BJ (cell line): ENCODE measurements at places on chromosomes 3 and 15.

GRCh38 chr3:50325497-50326181 is 2.4 kb downstream of the TUSC2 start:
- no peak for DNase-seq

DNA sequence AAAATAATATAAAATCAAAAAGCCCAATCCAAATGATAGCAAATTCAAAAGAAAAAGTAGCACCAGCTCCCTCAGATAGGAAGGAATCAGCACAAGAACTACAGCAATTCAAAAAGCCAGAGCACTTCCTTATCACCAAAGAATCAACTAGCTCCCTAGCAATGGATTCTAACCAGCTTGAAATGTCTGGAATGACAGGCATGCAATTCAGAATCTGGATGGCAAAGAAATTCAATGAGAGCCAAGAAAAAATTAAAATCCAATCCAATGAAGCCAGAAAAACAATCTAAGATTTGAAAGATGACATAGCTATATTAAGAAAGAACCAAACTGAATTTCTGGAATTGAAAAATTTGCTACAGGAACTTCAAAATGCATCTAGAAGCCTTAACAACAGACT is 1334.4 kb upstream of the ALCAM start:
- no peak for DNase-seq

DNA sequence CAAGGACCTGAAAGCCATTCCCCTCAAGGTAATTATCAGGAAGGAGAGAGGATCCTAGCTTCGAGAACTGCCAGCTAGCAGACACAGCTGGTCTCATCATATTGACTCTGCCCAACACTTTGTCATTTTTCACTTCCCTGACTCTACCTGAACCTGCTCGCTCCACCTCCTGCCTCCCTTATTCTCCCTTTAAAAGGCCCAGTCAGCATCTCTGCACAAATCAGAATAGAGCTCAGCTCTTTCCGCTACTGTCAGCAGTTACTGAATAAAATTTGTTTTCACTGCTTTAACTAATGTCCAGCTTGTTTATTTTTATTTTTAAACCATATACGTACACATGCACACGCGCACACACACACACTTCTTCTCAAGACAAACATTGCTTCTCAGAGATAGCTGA is 57.2 kb upstream of the MCF2L2 start:
- DNase-seq = no peak

GRCh38 chr3:177461765-177462164 is 264.5 kb upstream of the TBL1XR1 start:
- no peak for DNase-seq

DNA sequence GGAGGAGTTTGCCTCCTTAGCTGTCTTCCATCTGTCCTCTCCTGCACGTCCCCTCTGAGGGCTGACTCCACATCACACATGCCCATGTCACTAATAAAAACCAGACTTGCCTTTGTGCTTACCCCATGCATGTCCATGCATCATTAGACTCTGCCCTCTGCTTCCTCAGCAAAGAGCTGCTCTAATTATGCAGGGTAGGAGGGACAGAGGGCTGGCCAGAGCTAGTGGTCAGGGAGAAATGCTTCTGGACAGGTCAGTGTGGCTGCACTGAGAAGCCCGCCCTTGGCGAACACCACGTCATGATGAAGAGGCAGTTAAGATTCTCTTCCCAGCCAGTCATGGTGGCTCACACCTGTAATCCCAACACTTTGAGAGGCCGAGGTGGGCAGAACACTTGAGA is 8.9 kb downstream of the CA12 start:
- no peak for DNase-seq

GRCh38 chr3:142385078-142385477 is 62.8 kb downstream of the XRN1 start:
- no peak for DNase-seq

DNA sequence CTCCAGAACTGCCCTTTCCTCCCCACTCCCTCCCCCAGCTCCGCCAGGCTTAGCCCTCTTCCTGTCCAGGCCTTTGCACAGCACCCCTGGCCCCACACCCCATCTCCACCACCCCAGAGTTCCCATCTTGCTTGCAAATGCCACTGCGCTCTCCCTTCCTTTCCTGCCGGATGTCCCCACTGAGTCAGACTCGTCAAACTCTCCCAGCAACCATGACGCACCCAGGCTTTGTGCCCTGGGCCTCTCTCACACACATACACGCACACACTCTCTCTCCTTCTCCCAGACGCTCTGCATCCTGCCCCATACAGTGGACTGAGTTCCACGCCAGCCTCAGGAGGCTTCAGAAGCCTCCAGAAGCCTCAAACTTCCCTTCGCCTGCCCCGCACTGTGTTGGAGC is 2.8 kb upstream of the CCDC9B start:
- DNase-seq = no peak

DNA sequence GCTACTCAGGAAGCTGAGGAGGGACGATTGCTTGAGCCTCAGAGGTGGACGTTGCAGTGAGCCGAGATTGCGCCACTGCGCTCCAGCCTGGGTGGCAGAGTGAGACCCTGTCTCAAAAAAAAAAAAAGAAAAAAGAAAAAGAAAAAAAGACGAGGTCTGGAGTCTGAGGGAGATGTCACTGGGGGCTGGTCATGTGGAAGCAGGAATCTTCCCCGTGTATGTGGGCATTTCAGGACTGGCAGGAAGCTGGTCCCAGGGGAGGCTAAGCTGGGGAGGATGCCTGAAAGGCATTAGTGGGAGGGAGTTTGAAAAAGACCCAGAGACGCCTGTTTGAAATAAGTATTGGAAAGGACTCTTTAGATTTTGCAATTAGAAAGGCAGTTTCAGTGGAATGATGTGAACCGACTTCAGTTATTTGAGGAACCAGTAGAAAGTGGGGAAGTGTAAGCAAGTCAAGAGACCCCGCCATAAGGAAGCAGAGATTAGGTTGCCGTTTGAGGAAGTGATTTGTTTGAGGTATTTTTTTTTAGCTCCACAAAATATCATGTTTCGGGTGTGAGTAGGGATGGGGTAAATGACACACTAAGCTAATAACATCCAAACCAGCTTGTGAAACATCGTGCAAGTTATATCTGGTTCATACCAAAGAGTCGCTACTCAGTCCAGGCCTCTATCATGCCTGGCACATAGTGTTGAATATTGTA is 55.5 kb downstream of the ST6GAL1 start:
- DNase-seq = no peak

DNA sequence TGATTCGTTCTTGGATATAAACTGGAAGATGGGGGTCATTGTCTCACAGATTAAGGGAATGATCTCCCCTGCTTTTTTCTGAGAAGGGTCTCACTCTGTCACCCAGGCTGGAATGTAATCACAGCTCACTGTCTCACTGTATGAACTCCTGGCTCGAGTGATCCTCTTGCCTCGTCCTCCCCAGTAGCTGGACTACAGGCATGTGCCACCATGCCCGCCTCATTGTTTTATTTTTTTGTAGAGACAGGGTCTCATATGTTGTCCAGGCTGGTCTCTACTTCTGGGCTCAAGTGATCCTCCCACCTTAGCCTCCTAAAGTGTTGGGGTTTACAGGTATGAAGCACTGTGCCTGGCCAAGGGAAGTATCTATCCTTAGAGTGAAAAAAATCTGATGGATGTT is 5.4 kb downstream of the OXSR1 start:
- no peak for DNase-seq

GRCh38 chr3:14570864-14571263 is 30.7 kb upstream of the GRIP2 start:
- no peak for DNase-seq

- peak; percentile 98 for DNase-seq
These were observed 55.9 kb upstream of the PHLDB2 start for GRCh38 chr3:111803123-111803593.

DNA sequence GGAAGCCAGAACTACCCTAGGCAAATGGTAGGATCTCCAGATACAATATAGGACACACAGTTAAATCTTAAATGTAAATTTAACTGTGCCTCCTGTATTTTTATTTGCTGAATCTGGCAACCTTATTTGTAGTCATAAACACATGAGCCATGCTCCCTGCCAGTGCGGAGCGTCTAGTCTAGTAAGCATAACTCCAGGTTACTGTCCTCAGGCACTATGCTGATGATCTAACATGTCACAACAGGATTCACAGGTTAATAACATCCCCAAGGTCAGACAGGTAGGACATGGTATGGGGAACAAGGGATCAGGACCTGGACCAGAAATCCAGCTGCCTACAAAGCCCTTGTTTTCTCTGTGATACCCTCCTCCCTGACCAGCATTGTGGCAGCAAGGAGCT is 305.1 kb downstream of the CACNA2D3 start:
- no peak for DNase-seq

DNA sequence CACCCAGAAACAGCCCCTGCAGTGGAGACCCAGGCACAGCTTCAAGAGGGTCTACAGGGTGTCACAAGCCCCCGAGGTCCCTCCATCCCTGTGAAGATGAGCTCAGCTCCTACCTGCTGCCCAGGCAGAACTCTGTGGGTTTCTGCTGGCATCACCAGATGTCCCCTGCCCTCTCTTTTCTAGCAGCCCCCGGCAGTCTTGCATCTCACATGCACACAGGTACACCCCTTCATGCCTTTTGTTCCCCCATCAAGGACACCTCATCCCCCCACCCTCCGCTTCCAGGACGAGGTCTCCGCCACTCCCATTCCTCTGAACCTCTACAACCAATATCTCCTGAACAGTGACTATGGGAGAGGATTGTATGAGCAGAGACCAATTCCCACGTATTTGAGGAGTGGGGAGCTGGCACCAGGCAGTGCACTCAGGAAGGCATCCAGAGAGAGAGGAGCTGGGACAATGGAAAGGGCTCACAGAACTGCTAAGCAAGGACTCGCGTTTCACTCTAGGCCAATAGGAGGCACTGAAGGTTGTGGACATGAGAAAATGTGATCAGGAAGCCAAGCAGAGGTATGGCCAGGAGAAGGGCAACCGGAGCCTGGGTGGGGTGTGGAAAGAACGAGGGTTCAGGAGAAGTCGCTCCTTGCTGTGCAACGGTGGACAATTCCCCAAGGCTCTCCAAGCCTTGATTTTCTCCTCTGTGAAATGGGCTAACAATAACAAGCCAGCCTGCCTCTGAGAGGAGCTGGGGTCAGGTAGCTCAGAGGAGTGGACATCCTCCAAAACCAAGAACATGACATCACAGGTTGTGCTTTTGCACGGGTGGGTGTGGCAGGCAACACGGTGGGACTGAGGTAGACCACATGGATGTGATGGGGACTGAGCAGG is 115.2 kb downstream of the CHSY1 start:
- no peak for DNase-seq

- no peak for DNase-seq
These were observed 623.7 kb downstream of the GRM7 start for GRCh38 chr3:7484636-7485035.

DNA sequence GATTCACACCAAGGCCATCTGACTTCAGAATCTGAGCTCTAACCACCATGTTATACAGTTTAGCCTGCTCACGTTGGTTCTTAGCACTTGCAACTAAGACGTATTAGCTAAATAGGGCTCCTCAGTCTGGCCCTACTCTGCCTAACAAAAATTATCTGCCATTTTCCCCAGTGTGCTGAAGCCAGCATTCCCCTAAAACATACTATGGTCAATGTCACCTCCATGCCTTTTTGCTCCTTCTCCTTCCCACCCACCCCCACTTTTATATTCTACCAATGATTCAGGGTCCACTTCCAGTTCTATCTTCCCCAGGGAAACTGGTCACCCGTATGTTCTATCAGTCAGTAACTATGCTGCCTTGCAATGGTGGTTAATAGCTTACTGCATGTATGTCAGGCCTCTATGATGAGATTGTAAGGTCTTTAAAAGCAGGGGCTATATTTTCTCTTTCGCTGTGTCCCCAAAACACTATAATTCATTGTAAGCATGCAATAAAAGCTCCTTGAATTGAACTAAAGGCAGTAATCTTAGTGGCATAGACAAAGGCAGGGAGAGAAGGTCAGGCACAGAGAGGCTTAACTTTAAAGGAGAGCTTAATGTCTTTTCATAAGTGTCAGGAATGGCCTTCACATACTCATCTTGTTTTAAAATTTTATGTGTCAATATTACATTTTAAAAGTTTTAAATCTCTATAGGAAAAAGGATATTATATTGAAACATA is 23.3 kb downstream of the POPDC2 start:
- DNase-seq = no peak

DNA sequence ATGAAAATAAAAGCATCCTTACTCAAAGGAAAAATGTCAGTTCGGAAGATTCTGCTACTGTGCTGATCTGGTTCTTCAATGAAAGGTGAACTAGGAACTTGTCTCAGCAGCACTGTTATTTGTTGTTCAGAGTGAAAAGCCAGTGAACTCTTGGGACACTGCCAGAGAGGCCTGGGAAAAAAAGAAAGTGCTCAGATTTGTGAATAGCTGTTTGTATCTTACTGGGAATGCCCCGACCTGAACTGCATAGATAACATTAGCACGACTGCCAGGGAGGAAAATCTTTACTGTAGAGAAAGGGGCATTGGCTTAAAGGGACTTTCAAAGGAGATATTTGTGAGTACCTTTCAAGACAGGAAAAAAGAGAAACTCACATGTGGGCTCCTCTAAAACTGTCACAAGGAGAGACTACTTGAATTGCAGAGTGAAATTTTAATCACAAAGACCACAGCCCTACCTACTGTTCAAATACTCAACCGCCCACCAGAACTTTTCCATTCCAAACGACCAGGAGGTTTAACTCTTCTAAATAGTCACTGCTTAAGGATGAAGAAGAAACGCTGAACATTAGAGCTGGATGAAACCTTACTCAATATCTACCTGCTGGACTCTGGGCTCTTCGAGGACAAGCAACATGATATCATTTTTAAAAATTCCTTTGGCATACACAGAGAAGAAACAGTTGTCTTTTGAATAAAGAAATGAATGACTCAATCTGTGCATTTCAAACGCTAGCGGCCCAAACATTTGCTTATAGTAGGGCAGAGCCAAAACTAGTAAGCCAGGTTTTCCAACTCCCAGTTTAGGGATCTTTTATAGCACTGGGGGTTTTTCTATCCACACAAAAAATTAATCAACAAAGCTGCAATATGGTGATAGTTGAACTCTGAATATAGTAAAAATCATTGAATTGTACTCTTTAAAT is 13.4 kb downstream of the TAMM41 start:
- DNase-seq = no peak

GRCh38 chr3:16801698-16802097 is 83.1 kb upstream of the PLCL2 start:
- peak; percentile 17 for DNase-seq

- peak; percentile 99 for DNase-seq
These were observed 48.0 kb upstream of the FSTL1 start for GRCh38 chr3:120498556-120499346.
